ENCODE measurements at places on chromosomes 13 and 19.
A peak's percentile ranks its signal among the peaks of the same experiment; 100 is the strongest.

DNA sequence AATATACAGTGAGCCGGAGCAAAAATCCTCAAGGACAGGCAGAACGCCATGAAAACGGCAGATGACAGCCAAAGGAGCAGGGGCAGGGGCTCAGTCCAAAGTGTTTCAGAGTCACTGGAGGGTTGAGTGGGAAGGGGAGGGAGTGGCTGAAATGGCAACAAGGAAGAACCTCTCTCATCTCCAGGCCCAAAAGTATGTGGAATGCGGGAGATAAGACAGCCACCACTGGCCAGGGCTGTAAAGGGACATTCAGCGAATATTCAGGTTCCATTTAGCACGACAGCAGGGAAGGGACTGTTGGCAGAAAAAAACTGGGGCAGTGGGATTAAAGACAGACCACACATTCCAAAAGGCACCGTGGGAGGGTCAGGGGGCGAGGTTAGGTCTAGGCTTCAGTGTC is 48.4 kb downstream of the USPL1 start:
- DNase-seq: no peak

- DNase-seq: peak; percentile 85
These were observed 26.3 kb downstream of the DCAF15 start for GRCh38 chr19:13978351-13979243.

GRCh38 chr19:17981611-17982010 is 14.7 kb downstream of the KCNN1 start:
- DNase-seq: no peak

DNA sequence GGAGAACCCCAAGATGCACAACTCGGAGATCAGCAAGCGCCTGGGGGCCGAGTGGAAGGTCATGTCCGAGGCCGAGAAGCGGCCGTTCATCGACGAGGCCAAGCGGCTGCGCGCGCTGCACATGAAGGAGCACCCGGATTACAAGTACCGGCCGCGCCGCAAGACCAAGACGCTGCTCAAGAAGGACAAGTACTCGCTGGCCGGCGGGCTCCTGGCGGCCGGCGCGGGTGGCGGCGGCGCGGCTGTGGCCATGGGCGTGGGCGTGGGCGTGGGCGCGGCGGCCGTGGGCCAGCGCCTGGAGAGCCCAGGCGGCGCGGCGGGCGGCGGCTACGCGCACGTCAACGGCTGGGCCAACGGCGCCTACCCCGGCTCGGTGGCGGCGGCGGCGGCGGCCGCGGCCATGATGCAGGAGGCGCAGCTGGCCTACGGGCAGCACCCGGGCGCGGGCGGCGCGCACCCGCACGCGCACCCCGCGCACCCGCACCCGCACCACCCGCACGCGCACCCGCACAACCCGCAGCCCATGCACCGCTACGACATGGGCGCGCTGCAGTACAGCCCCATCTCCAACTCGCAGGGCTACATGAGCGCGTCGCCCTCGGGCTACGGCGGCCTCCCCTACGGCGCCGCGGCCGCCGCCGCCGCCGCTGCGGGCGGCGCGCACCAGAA is 1.1 kb downstream of the SOX1 start:
- peak; percentile 78 for DNase-seq

DNA sequence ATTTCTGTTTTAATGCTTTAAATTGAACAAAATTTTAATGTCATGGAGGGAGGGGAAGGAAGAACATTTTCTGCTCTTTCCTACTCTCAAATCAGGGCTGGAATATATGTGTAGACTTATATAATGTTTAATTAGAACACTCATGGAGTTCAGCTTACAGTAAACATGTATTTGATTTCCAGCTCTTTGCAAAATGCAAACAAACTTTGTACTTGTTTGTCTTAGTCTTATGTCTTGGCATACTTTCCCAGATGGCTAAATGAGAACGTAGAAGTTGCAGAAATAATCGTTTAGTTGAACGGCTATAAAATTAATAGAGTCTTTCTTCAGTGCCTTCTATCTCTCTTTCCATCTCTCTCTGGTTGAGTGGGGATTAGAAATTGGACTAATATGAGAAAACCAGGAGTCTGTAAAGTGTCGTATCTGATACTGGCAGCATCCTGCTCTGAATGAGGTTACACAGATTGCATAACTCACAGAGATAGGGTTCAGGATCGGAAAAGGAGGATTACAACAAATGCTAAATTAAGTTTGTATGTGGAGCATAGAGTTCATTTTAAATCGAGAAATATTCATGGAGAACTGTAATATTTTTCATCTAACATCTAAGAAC is 82.3 kb downstream of the FGF9 start:
- no peak for DNase-seq

DNA sequence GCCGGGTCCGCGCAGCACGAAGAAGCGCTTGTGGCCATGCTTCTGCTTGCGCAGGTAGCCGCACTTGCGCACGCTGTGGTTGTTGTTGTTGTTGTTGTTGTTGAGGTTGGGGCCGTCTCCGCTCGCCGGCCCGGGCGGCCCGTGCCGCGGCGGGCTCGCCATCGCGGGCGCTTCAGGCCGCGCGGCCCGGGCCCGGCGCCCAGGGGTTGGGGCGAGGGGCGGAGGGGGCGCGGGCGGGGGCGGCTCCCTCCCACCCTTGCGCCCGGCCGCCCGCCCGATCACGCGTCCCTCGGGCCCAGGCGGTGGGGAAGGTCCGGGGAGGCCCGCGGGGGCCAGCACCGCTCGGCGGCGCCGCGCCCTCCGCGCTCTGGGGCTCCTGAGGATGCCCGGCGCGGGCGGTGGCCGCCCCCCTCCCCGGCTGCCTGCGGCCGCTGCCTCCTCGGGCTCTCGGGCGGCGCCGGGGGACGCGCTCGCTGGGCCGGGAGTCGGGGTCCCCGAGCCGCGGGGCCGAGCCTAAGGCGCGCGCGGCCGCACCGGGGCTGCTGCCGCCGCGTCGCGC is 412 bp downstream of the IRS2 start:
- peak; percentile 60 for DNase-seq

GRCh38 chr19:13121551-13122274 is 3.6 kb downstream of the NACC1 start:
- no peak for DNase-seq
